ENCODE measurements at places on chromosomes 2 and 18. TPM values are rescaled to one million over a fixed set of nuclear protein-coding genes. Genes with fewer than 3 reads are reported as not detected.

The MROH2A gene
- total RNA-seq, result not detected

The GPR155 gene
- total RNA-seq, result 1.3 TPM

The FHOD3 gene
- 8.8 TPM for total RNA-seq

DNA sequence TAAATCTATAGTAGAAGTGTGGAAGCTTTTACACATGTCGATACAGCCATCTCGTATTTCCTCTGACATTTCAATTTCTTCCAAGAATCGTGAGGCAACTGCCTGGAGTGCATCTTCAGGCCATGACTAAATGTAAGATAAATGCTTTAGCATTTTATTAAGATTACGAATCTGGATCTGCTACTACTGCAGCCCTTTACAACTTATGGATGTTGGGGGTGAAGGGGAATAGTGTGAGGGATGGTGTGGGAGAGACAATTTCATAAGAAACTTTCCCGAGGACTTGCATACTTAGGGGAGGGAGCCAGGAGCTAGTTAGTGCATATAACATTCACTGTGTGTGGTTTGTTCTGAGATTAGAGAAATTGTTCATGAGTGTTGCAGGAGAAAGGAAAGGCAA, 204.8 kb downstream of the SLC39A10 start:
- no peak for DNase-seq

DNA sequence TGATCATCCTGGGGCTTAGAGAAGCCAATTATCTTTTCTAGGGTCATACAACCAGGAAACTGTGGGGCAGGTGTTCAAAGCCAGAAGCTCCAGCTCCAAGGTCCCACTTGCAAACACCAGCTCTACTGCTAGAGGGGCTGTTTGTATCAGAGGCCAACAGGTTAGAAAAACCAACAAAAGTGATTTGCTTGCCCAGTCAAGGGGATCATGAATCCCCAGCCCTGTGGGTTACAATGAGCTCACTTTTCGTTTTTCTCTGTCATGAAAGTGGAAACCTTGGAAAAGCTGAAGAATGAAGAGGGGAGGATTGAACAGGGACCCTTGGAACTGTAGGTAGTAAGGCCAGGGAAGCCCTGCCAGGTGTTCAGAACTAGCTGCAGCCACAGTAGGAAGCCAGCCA, 119.2 kb downstream of the SPP2 start:
- no peak for DNase-seq

DNA sequence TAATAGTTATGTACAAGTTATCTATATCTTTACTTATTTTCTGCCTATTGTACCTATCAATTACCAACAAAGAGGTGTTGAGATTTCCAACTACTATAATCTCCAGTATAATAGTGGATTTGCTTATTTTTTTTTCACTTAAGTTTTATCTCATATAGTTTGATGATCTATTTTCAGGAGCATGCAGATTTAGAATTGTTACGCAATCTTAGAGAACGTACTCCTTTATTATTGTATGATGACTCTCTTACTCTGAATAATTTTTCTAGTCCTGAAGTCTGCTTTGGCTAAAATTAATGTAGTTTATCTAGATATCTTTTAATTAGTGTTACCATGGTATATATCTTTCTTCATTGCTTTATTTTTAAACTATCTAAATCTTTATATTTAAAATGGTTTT, 205.2 kb downstream of the SCG2 start:
- DNase-seq, result peak; percentile 14

DNA sequence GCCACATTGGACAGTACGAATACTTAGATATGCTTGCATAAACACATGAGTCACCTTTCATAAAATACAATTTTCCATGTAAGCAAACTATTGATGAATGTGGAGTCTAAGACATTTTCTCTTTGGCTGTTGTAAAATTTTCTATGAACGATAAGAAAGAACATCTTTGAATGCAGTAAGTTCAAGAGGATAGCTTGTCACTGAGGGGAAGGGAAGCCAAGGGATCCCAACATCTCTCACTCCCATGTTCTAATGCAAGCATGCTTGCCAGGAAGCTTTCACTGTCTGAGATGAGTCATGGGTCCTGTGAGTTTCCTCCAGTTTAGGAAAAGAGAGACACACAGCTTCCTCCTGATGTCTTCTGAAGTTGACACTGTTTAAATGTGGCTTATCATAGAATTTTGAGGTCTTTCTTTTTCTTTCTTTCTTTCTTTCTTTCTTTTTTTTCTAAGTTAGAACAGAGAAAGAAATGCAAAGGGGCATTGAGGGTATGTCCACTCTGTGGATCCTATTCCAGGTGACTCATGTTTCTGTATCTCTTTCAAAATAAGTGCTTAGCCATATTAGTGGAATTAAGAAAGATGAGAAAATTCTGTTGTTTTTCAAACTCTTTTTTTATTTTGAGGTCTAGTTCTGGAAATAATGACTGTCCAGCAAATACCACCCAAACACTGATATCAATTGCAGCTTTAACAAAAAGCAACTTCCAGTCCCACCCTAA, 146.6 kb downstream of the RDH14 start:
- DNase-seq, result peak; percentile 88

DNA sequence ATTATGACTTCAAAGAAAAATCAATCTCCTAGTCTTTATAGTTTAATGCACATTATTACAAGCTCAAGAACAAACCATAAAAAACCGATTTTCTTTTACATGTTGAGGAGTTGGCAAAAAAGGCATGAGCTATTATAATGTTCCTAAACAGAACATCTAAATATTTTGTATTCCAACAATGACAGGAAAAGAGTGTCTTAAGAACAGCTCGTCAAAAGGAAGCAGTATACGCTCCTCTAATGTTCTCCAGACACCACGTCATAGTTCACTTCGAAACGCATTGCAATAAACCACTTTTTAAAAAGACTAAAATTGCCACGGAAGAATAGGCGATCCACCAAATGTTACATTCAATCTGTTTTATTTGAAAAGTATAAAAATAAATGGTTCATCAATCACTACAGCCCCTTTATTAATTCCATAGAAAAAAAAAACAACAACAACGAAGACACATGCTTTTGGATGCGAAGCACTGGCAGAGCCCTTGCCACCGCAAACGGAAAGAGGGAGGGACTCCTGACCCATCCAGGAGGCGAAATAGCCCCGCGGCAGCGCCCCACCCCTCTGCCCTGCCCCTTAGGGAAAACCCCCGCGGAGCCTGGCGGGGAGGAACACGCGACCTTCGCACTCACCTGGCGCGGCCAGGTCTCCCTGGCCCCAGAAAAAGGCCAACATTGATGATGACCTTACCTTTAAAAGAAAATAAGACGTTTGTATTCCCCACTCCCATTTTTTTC, 45.8 kb downstream of the MBP start:
- DNase-seq, result no peak

DNA sequence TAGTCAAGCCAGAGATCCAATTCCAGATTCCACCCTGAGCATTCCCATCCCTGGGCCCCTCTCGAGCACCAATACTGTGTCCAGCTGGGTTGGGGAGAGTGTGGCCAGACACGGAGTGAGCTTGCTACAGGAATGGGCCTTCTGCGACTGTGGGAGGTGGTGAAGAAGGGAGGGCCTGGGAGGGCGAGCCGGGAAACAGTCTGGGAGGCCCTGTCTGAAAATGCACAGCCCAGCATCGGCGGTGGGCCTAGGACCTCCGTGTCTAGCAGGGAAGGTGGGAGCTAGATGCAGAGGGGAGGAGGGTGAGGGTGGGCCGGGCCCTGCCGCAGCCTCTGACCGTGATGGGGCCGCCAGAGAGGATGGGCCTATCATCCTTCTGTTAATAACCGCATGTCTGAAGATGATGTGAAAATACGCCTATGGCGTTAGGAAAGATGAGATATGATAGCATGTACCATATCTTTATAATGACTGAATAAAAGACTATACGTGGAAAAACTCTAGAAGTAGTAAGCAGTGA, 1.9 kb upstream of the OTOS start:
- no peak for DNase-seq

DNA sequence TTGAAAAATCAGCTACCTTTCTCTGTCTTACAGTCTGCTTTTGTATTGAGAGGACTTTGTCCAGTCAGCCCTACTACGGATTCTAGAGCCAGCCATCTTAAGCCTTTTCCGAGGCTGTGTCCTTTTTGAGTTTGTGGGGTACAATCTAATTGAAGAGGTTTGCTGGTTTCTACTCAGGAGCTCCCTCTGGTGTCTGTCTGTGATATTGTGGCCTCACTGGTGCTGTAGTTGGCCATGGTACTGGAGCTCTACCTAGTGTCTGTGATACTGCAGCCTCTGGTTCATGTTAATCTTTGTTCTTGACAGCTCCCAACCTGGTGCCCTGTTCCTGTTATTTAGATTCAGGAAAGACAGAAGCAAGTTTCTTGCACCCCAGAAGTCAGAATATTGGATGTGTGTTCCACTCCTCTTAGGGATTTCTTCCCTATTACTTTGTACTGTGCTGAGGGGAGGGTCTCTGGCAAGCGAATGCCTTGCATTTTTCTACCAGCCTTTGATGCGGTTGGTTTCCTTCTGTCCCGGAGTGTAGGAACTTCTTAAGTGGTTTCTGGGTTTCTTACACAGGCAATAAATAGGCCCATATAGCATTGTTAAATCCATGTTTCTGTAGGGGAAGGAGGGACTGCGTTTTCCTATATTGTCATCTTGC, 78.5 kb downstream of the ACSL3 start:
- peak; percentile 71 for DNase-seq

GRCh38 chr18:22238036-22238435, 68.6 kb downstream of the GATA6 start:
- DNase-seq, result no peak
